Stimulated activated CD4-positive, alpha-beta T cell treated with anti-CD3 and anti-CD28 coated beads, Interleukin-4, amount 100 ng/mL, for 4 hours (primary cell): ENCODE measurements at places on chromosomes 12 and 14.

DNA sequence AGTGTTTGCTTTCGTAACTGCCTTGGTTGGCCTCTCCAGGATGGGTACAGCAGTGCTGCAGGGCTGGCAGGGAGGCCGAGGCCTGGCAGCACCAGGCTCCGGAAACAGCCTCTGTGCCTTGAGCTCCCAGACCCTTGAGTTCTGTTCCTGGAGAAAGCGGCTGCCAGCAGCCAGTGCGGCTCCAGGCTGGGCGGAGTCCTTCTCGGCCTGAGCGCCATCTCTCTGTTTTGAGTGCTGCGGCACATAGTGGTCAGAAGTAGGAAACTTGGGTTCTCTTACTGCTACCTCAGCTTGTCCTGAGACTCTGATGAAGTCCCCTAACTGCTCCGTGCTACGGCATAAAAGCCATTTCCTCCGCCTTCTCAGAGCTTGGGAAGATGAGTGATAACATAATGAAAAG, 65.9 kb downstream of the KCNA1 start:
- DNase-seq = no peak

- DNase-seq = no peak
Measured at GRCh38 chr12:67797753-67798152, 149.2 kb downstream of the DYRK2 start.

- no peak for DNase-seq
Measured at GRCh38 chr14:63603749-63604277, 37.9 kb downstream of the WDR89 start.

DNA sequence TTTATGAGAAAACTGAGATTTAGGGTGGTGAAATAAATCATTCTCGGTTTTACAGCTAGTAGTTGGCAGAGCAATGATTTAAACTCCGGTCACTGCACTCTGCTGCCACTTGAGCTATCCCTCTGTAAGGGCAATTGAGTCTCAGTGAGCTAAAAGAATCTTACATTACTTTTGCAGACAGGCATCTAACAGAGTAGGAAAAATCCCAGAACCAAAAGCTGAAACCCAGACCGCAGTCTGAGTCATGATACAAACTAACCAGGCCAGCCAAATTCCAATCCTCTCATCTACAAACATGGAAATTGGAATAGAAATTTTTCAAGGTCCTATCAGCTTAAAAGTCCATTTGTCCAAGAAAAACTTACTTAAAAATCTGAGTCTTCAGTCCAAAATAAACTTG, 73.7 kb downstream of the ANKS1B start:
- DNase-seq = no peak

- DNase-seq = no peak
Measured at GRCh38 chr12:72267974-72268373, 4.2 kb upstream of the TRHDE start.

DNA sequence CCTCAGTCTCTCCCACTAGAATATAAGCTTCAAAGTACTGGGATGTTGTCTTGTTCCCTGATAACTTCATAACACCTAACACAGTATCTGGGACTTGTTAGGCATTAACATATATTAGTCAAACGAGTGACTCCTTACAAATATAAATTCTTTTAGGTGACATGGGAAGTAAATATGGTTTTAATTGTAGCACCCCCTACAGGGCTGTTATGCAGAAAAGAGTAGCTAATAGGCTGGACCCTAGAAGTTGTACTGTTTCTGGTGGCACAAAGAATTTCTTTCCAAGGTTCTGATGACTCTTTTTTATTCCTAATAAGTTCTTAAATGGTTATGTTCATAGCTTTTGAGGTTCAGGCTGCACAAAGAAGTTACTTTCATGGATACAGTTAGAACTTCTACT, 29.8 kb downstream of the GPATCH2L start:
- no peak for DNase-seq

DNA sequence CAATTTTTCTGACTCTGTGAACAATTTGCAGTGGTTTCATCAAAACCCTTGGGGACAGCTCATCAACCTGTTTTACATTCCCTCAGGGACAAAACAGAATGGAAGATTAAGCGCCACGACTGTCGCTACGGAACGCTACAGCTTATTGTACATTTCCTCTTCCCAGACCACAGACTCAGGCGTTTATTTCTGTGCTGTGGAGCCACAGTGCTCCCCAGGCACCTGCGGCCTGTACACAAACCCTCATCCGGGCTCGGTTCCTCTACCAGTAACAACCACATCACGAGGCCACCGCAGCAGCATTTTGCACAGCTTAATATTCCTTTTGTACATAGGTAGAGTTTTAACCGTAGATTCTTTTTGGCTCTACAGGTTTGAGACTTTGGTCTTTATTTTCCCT, 397.4 kb upstream of the OR4E1 start:
- no peak for DNase-seq

- DNase-seq = no peak
Measured at GRCh38 chr12:123731596-123731995, 19.4 kb downstream of the ATP6V0A2 start.

GRCh38 chr12:62785941-62786559, 148.9 kb downstream of the PPM1H start:
- no peak for DNase-seq

GRCh38 chr12:29627221-29627620, 129.7 kb upstream of the OVCH1 start:
- DNase-seq = no peak

DNA sequence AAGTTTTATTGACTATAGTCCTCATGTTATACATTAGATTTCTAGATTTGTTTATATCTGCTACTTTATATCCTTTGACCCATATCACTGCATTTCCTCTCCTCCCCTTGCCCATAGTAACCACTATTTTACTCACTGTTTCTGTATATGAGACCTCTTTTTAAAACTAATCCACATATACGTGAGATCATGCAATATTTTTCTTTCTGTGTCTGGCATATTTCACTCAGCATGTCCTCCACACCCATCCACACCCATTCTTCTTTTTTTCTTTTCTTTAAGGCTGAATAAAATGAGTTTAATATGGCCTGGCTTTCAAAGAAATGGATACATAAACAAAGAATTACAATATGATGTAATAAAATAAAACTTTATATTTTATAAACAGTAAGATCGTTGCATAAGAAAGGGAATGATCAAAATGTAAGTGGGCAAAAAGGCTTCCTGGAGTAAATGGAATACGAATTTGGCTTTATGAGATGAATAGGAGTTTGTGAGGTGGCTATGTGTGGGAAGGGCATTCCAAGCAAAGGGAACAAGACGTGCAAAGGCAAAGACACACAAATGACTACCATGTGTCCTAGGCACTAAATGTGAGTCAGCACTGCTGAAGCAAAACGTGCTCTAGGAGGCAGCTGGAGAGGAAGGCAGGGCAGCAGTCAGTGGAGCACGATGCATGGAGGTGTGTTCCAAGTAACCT, 53.2 kb upstream of the HIF1A start:
- DNase-seq = no peak

DNA sequence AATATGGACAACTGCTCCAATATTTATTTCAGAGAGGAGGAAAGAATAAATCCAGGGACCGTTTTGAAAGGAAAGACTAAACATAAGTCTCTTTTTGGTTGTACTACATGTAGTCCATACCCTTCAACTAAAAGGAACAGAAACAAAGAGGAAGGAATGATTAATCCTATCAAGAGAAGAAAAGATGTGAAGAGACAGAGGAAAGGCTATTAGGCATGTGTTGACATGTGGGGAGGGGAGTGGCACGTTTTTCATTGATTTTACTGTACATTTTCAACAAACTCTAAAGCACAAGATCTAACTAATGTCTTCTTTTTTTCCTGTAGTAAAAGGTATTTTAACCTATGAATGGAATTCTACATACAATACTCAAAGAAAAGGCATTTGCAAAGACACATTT, 85.6 kb downstream of the NAV3 start:
- no peak for DNase-seq

DNA sequence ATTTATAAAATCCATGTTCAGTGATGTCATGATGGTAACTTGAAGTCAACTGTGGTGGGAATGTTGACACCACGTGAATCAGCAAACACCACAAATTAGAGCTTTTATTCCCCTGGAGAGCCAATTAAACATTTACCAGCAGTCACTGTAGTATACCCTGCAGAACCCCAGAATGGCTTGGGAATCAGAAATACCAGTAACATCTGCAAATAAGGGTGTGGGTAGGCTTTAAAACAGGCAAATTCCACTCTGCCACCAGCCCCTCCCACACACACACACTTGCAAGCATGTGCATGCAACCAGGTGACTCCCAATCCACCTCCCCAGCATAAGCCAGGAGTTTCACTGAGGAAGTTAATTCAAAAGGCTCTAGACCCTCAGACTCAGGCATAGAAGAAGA, 63.6 kb upstream of the TMEM263 start:
- no peak for DNase-seq

GRCh38 chr14:77554207-77554606, 55.6 kb upstream of the ISM2 start:
- DNase-seq = no peak

GRCh38 chr12:46832130-46832704, 6.4 kb upstream of the SLC38A4 start:
- no peak for DNase-seq

GRCh38 chr12:116196752-116197718, 80.5 kb downstream of the MED13L start:
- no peak for DNase-seq

DNA sequence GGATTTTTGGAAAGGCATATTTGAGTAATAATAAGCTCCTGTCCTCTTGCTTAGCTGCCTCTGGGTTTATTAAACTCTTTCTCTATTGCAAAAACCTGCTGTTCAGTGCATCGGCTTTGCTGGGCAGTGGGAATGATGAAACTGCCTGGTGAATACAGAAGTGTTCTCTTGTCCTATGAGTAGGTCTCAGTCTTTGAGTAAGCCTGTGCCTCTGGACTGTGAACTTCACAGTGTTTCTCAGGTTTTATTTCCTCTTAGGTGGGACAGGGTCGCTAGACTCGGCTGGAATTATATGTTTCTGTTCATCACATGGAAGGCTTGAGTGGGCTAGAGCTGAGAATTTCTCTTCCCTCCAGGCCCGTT, 46.4 kb downstream of the CRADD start:
- DNase-seq = no peak

DNA sequence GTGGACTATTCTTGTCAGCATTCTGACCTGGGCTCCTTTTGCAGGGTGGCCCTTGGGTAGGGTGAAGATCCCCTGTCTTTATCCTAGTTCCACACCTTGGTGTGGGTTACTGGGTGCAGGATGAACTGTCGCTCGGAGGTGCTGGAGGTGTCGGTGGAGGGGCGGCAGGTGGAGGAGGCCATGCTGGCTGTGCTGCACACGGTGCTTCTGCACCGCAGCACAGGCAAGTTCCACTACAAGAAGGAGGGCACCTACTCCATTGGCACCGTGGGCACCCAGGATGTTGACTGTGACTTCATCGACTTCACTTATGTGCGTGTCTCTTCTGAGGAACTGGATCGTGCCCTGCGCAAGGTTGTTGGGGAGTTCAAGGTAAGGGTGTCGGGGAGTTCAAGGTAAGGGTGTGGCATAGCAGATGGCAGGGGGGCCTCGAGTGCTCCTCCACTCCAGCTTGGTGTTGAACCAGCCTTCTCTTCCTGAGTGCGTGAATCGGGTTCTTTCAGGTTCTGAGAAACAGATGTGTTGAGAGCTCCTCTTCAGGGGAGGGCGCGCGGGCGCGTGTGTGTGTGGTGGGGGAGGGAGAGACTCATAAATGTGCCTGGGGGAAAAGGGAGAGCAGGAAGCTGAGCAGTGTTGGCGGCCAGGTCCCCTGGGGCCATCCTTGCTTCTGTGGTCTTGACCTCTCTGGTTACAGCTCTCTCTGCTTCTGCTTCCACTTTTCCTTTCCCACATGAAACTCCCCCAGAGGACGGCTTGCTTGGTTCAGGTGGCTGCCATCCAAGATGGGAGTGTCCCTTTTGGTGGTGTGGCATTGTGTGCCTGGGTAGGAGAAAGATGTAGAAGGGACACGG, 4.0 kb downstream of the ATG101 start:
- DNase-seq = no peak

GRCh38 chr12:111201036-111201435, 167.9 kb downstream of the PHETA1 start:
- no peak for DNase-seq

DNA sequence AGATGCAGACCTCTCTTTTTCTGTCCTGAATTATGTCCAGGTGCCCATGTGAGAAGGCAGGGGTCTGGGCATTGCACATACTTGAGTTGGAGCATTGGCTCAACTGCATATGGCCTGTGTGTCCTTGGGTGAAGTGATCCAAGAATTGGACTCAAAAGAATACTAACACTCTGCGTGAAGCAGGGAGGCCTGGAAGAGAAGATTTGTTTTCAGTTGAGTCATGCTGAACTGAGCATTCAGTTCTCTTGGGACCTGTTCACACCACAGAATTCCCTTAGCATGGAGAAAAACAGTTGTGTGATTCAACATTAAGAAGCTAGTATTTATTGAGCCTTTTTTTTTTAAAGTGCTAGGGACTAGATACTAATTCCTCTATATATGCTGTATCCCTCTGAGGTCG, 164.7 kb upstream of the TBX3 start:
- no peak for DNase-seq

GRCh38 chr14:70755655-70756054, 53.7 kb downstream of the MAP3K9 start:
- no peak for DNase-seq

DNA sequence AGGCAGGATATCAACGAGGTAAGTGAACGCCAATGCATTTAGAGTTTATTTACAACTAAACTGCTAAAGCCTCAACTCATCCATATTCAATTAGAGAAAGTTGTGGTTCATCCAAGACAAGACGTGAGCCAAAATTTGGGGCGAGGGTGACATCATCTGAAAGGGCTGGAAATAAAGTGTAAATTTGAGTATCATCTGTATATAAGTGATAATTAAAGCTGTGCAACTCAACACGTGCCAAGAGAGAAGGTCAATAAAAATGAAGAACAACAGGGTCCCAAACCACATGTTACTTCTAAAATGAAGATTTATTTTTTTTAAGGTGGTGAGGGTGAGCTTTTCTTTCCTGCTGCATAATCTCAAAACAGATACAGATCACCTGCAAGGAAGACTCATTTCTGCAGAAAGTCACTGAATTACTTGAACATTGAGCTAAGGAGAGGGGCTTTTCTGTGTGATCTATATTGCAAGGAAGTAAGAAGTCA, 203.6 kb downstream of the EFCAB11 start:
- DNase-seq = no peak
